ENCODE measurements at places on chromosomes 1 and 21. TPM values are rescaled to one million over a fixed set of nuclear protein-coding genes. Genes with fewer than 3 reads are reported as not detected.

Gene OR2L13
- not detected for total RNA-seq

Gene ETV3L
- total RNA-seq = not detected

Gene DPT
- total RNA-seq = 16.2 TPM

Gene SOX13
- total RNA-seq = 34.9 TPM

Gene RNU1-4
- total RNA-seq = 2,517 TPM

DNA sequence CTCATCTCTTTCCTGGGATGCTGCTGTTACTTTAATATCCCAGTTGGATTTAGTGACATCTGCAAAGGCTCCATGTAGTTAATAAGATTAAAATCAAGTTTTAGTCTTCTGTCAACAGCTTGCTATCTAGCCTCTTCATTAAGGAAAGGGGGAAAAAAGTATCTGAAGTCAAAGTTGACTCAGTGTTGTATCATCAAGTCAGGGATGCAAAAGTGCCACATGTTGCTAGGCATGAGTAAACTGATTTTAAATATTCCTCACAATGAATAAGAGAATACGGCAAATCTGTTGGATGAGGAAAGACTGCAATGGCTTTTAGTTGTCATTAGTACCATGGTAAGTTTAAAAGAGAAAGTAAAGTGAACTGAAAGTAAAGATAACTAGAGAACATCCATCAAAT, 383.2 kb upstream of the ZRANB2 start:
- H3K36me3 ChIP-seq = no peaks in the 10 kb centered on the region
- no peak overlapping the region for H3K4me3 ChIP-seq
- H3K27me3 ChIP-seq = no peaks in the 10 kb centered on the region
- no peaks in the 10 kb centered on the region for H3K4me1 ChIP-seq
- no peak overlapping the region for H3K27ac ChIP-seq

- no peaks in the 10 kb centered on the region for H3K4me1 ChIP-seq
- H3K4me3 ChIP-seq = no peak overlapping the region
- peaks cover 21% of the 10 kb centered on the region for H3K36me3 ChIP-seq
- DNase-seq = no peak
- H3K27ac ChIP-seq = no peak overlapping the region
Measured at GRCh38 chr1:93871366-93871765, 7.6 kb downstream of the DNTTIP2 start.

DNA sequence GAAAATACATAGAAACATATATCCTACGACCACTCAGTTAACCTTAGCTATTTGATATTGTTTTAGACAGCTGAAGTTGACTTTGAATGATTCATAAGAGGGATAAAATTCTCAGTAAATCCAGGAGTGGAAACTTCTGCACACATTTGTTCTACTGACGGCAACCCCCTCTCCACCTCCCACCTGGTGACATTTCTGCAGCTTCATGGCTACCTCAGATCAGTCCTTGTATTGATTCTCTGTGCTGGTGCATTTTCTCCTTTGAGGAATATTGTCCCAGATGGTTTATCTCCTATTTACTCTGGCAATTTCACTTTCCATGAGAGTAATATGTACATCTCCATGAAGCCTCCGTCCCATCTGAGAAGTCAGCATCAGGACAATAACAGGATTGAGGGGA, 57.7 kb upstream of the COA6 start:
- no peaks in the 10 kb centered on the region for H3K27me3 ChIP-seq
- H3K27ac ChIP-seq = no peak overlapping the region
- no peak for DNase-seq
- no peaks in the 10 kb centered on the region for H3K4me1 ChIP-seq
- no peaks in the 10 kb centered on the region for H3K36me3 ChIP-seq

- no peak overlapping the region for H3K27ac ChIP-seq
- no peaks in the 10 kb centered on the region for H3K36me3 ChIP-seq
- H3K4me3 ChIP-seq = no peak overlapping the region
- no peaks in the 10 kb centered on the region for H3K27me3 ChIP-seq
Measured at GRCh38 chr1:109816175-109816811, 52.6 kb upstream of the EPS8L3 start.

GRCh38 chr1:46587069-46587468, 17.0 kb downstream of the MKNK1 start:
- no peaks in the 10 kb centered on the region for H3K27me3 ChIP-seq
- H3K27ac ChIP-seq = no peak overlapping the region
- H3K4me1 ChIP-seq = no peaks in the 10 kb centered on the region
- DNase-seq = no peak
- H3K4me3 ChIP-seq = no peak overlapping the region

GRCh38 chr1:24567792-24568388, 12.0 kb downstream of the NCMAP start:
- H3K4me3 ChIP-seq = no peak overlapping the region
- H3K4me1 ChIP-seq = no peaks in the 10 kb centered on the region
- H3K27ac ChIP-seq = peak overlapping the region; percentile 44
- peak; percentile 77 for DNase-seq
- no peaks in the 10 kb centered on the region for H3K27me3 ChIP-seq

GRCh38 chr1:226425431-226426031, 17.6 kb upstream of the PARP1 start:
- H3K4me1 ChIP-seq = no peaks in the 10 kb centered on the region
- no peaks in the 10 kb centered on the region for H3K27me3 ChIP-seq
- no peak overlapping the region for H3K27ac ChIP-seq
- DNase-seq = no peak

DNA sequence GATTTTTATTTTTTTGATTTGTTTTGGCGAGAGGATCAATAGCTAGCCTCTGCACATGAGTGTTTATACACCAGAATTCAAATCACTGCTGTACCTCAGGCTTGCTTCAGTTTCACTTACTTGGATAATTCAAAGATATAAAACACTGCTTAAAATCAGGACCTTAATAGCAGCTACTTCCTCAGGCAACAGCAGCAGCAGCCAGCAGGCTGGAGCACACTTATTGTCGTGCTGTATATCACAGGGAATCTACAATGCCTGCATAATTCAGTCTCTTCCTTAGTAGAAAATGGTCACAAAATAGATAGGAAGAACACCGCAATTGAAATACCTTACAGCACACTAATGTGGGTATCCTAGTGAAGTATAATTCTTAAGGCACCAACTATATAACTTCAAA, 497.3 kb downstream of the NEGR1 start:
- no peaks in the 10 kb centered on the region for H3K27me3 ChIP-seq
- no peaks in the 10 kb centered on the region for H3K4me1 ChIP-seq
- no peak for DNase-seq
- no peaks in the 10 kb centered on the region for H3K36me3 ChIP-seq

- no peaks in the 10 kb centered on the region for H3K4me1 ChIP-seq
- no peak overlapping the region for H3K4me3 ChIP-seq
- H3K27me3 ChIP-seq = no peaks in the 10 kb centered on the region
- DNase-seq = no peak
- no peak overlapping the region for H3K27ac ChIP-seq
- H3K36me3 ChIP-seq = no peaks in the 10 kb centered on the region
Measured at GRCh38 chr1:18513995-18514394, 33.3 kb downstream of the KLHDC7A start.

- H3K27me3 ChIP-seq = no peaks in the 10 kb centered on the region
- no peaks in the 10 kb centered on the region for H3K36me3 ChIP-seq
- no peak for DNase-seq
- no peak overlapping the region for H3K4me3 ChIP-seq
- H3K4me1 ChIP-seq = no peaks in the 10 kb centered on the region
- no peak overlapping the region for H3K27ac ChIP-seq
Measured at GRCh38 chr21:33755354-33755753, 113.1 kb downstream of the ITSN1 start.

All from colonic mucosa (tissue), 4 donors.